ENCODE measurements at places on chromosomes 2 and 18.

GRCh38 chr2:51212374-51212773 lies 180.4 kb upstream of the NRXN1 start:
- DNase-seq, result no peak

DNA sequence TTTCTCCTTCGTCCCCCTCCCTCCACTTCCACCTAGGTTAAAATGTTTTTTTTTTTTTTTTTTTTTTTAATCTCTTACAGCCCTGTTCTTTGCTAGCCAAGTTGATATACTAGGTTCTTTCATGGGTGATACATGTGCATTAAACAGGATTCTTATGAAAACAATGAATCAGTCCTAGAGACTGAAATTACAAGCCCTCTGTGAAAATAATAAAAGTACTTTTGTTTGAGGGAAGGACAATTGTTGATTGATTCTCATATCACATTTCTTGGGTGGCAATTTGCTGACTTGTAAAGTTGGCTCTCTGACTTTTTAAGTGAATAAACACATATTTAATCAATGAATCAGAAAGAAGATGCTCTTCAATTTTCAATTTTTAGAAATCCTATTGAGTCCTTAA lies 639.9 kb downstream of the LRP1B start:
- no peak for DNase-seq

- DNase-seq, result no peak
These were observed 132.2 kb upstream of the SMAD7 start for GRCh38 chr18:49082714-49083688.

DNA sequence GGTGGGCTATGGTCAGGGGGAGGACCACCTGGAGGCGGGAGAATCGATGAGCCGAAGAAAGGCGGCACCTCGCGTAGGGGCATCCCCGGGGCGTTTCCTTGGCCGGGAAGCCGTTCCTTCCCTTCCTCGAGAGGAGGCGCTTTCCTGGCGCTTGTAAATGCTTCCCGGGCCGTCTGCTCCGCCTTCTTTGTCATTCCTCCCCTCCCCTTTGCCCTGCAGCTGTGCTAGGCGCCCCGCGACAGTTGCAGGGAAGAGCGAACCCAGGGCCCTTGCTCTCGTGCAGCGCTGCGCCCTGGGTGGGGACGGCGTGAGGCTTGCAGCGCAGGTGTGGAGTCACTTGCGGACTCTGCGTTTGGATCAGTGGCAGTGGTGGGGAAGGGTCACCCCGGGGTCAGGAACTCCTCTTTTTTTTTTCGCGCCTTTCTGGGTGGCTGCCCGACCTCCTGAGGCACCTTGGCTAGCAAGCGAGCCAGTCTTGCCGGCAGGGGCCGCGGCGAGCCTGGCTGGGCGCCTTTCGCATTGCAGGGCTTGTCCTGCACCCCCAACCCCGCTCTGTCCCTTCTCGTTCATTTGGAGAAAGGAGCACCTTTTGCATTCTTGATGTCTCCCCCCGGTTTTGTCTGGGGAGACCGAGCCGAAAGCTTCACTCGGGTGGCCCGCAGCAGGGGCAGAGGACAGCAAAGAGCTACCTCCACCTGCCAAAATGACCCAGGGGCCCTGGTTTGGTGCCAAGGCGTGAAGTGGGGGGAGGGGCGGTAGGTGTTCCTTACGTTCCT lies 858 bp downstream of the KCNS3 start:
- DNase-seq, result peak; percentile 85

DNA sequence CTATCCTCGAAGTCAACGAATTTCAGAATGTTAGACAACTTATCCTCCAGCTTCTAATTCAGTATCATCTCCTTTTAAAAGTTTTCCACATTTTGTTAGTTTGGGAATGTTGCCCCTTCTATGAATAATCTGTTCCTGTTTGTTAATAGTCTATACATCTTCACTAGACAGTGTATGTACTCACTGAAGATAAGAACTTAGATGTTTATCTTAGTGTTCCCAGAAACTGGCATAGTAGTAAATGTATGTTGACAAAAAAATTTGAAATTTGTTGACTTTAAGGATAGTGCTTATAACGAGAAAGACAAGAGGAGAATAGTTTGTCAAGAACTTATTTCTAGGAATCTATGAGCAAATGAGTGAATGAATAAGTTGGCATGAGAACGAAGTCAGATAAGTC lies 162.0 kb upstream of the GULP1 start:
- DNase-seq, result no peak

DNA sequence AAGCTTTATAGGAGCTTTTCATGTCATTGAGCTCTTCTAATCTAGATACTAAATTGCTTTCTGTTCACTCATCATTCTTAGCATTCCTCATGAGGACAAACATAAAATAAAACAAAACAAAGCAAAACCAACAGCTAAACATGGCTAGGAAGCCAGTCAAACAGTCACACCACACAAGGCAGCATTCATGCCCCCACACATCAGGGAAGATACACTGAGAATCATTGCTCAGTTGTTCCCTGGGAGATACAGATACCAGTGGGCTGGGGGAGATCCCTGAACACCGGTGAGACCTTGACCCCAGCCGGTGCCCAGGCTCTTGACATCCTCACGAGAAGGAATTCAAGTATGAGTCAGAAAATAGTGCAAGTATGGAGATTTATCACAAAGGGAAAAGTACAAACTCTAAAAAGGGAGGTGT lies 177.9 kb upstream of the ARL4C start:
- no peak for DNase-seq

- no peak for DNase-seq
These were observed 90.5 kb upstream of the SPTBN1 start for GRCh38 chr2:54365661-54366060.

DNA sequence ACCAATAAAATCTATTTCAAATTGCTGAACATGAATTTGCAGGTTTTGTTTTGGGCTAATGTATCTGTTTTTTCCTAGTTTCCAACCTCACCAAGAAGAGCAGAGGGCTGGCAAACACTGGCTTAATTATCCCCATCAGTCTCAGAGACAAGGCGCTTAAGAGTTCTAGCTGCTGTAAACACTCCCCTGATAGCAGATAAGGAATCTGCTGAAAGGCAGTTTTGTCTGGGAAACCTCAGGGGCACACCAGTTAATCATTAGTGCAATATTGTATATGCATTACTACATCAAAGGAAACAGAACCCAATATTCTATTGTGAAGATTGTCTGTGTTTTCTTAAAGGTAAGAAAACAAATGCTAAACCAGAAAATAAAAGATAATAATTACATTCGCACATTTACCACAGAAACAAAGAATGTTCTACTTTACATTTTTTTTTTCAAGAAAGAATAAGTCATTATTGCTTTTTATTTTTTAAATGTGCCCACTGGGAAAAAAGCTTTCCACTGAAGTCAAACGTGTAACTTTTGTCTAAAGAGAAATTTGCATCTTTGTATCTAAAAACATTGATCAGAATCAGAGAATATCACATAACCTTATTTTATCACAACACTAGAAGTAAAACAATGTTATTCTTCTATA lies 179.1 kb downstream of the ERBB4 start:
- no peak for DNase-seq

- DNase-seq, result no peak
These were observed 662.6 kb upstream of the FAM98A start for GRCh38 chr2:34261701-34262100.

GRCh38 chr2:202121532-202122162 lies 48.6 kb downstream of the KIAA2012 start:
- DNase-seq, result no peak

Data from DMS79 (cell line).